ENCODE measurements at places on chromosomes 4 and X.

GRCh38 chrX:154417157-154417556 lies 5.8 kb downstream of the TAFAZZIN start:
- no peak for DNase-seq

GRCh38 chrX:12901486-12901885 lies 4.9 kb upstream of the TLR8 start:
- DNase-seq: peak; percentile 37

GRCh38 chrX:17814557-17814956 lies 46.5 kb downstream of the RAI2 start:
- no peak for DNase-seq

DNA sequence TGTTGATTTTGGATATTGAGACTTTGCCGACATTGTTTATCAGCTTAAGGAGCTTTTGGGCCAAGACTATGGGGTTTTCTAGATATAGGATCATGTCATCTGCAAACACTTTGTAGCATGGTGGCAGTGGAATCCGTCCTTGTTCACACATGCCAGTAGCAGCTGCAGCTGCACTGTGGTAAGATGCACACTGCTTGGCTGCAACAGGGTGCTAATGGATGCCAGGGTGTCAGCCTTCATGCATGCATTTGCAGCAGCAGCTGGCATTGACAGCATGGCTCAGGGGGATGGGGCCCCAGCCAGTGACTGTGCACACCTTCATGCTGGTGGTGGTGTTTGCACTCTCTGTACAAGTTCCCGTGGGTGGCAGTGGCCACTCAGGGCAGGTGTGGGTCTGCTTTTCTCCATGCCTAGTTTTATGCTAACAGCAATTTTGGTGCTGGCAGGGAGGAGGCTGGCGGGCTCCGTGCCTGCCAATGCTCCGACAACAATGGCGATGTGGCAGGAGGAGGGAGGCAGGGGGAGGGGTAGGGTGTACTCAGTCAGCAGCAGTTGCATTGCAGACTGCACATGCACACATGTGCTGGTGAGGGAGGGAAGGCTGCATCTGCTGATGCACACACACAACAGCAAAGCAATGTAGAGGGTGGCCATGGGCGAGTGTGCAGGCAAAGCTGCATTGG lies 37.5 kb downstream of the BEX3 start:
- DNase-seq: no peak

- DNase-seq: no peak
Observed at GRCh38 chr4:2624782-2625530, 88.5 kb downstream of the FAM193A start.

DNA sequence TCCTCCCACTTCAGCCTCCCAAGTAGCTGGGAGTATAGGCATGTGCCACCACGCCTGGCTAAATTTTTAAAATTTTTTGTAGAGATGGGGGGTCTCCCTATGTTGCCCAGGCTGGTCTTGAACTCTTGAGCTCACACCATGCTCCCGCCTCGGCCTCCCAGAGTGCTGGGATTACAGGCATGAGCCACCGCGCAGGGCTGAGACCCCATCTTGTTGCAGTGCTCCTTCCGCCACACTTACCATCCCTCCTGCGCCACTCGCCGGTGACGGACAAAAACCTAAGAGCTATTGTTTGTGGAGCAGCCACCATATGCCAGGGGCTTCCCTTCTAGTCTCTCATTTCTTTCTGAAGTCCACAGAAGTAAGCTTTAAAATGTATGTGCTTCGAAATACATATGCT lies 34.5 kb downstream of the NSG1 start:
- DNase-seq: no peak

GRCh38 chr4:48767055-48767929 lies 12.8 kb downstream of the FRYL start:
- DNase-seq: no peak

GRCh38 chrX:20437683-20438082 lies 171.0 kb upstream of the RPS6KA3 start:
- no peak for DNase-seq

DNA sequence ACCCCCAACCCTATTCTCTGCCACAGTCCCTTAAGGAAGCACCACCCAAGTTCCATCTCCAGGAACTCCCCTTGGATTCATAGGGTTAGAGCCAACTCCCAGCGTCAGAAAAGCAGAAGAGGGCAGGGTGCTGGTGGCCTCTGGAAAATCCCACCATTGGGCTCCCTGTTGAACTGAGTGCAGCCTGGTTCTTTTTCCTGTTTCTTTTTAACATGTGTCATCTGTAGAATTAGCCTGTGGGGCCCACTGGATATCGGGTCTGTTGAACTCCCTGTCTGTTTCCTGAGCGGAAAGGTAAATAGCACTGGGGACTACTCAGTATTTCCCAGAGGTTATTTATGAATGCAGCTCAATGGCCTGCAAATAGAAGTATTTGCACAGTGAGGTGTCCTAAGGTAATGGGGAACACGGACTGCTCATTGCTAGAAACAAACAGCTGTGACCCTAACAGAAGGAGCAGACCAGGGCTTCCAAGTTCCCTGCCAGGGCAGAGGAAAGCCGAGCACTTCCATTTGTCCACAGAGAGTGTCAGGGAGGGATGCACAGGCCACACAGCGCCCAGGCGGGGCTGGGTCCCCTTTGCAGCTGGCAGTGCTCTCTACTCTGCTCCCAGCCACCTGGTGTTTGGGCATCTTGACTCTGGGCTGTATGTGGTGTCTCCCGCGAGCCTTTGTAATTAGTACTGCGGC lies 102.6 kb downstream of the FHDC1 start:
- DNase-seq: no peak

DNA sequence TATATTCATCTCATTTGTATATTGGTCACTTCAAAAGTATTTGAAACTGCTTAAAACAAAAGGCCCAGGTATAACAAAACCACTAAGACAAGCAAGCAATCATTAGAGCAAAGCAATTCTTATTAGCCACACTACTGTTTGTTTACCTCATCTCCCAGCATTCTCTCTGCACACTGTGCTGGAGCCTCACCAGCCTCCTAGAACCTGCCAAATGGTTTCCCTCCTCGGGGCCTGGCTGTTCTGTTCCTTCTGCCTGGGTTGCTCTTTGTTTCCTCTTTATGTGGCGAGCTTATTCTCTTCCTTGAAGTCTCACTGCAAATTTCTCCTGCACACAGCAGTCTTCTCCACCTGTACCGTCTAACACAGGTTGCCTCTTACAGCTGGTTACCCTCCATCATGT lies 67.5 kb upstream of the MND1 start:
- no peak for DNase-seq

DNA sequence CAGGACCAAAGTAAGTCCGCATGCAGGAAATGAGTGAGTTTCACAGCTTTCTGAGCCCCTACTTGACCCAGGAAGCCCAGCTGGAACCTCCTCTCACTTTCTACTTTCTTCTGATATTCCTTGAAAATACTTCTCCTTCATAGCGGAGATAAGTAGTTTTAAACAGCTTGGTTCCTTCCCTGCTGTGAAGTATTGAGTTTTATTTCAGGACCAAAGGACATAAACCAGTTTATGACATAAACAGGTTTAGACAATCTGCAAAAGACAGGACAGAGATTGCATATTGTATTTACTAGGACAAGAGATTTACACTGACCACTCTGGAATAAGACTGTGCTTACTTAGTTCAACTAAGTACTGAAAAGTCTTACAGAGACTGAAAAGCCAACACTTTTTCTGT lies 54.8 kb downstream of the PAGE2 start:
- DNase-seq: no peak

DNA sequence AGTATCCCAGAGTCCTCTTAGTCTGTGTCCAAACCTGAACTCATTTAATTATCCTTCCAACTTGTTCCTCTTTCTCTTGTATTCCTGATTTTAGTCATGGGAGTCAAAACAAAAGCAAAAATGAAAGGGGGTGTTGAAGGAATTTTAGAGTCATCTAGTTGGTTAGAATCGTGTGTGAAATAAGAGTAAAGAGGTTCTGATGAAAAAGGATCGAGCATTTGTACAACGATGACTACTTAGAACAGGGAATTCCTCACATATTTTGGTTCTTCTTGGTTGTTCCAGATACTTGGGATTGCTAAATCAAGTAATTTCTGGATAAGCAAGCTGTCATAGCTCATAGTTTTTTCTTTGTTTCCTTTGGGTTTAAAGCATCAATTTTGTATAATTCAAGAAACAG lies 194.4 kb downstream of the BCOR start:
- no peak for DNase-seq

DNA sequence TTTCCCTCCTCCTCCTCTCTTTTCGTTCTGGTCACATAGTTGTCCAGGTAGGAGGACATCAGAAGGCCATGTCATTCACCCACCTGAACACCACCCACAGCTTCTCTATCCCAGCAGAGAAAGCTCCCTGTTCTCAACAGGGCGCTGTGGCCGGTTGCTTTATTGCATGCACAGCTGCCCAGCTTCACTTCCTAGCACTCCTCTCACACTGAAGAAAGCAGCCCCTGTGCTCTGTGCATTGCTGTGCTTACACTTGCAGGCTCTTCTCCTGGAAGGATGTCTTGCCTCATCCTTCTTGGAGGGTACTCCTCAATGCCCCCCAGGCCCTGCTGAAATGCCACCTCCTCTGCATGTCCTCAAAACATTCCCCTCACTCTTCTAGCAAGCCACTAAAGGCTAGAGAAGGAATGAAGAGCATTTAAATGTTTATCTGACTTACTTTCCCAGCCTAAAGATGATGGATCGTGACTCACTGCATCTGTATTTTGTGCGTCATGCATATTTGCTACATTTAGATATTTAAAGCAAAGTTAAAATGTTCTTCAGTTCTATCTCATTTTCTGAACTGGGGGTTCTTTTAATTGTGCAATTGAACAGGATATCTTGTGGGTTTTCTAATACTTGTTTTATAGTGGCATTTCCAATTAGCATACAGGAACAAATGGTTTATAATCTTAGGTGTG lies 186.4 kb upstream of the PUDP start:
- DNase-seq: no peak

DNA sequence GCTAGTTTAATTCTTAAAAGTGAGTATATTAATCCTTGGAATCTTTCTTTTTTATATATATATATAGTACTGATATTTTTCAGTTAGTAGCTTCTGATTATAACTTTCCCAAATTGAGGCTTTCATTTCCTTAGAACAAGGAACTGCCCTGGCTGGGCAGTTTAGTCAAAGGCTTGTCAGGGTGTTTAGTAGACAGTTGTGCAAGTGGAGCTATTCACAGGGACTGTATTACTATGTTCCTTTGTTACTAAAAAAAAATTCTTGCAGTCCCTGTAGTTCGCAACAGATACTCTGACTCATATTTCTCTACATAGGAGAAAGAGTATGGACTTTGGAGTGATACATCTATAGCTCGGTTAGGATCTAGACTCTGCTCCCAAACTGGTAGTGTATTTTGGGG lies 20.8 kb downstream of the USO1 start:
- no peak for DNase-seq

DNA sequence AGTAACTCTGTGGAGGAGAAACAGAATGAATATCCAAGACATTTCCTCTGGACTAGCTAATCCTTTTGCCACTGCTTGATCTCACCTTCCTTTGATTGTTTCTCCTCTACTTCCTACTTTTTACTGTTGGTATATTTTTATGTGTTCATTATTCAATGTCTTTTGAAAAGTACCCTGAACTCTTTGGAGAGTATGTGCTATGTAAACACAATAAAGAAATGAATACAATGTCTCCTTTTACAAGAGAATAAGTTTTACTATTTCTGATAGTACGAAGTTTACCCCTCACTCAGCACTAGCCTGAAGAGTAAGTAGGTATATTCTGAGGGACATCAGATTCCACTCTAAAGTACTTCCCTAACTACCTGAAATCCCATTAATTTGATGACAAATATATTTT lies 19.9 kb downstream of the CLDN2 start:
- DNase-seq: no peak

DNA sequence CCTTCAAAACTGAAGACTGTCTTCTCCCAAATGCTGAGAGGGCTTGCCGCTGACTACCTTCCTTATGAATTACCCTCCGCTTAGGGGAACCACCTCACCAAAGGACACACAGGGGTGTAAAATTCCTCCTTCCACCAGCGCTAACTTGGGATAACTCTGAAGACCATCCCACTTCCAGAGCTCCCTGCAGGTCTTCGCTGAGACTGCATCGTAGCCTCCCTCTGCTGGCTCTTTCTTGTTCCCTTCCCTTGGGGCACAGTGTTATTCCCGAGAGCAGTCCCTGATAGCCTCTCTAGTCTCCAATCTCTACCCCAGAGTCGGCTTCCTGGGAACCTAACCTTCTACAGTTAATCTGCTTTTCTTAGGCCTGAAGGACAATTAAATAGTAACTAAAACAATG lies 725.5 kb upstream of the ATOH1 start:
- no peak for DNase-seq

- no peak for DNase-seq
Observed at GRCh38 chr4:19317377-19317776, 934.3 kb upstream of the SLIT2 start.

- DNase-seq: no peak
Observed at GRCh38 chr4:112735474-112735951, 98.6 kb downstream of the LARP7 start.

GRCh38 chr4:188161167-188161566 lies 21.9 kb downstream of the TRIML1 start:
- DNase-seq: no peak

DNA sequence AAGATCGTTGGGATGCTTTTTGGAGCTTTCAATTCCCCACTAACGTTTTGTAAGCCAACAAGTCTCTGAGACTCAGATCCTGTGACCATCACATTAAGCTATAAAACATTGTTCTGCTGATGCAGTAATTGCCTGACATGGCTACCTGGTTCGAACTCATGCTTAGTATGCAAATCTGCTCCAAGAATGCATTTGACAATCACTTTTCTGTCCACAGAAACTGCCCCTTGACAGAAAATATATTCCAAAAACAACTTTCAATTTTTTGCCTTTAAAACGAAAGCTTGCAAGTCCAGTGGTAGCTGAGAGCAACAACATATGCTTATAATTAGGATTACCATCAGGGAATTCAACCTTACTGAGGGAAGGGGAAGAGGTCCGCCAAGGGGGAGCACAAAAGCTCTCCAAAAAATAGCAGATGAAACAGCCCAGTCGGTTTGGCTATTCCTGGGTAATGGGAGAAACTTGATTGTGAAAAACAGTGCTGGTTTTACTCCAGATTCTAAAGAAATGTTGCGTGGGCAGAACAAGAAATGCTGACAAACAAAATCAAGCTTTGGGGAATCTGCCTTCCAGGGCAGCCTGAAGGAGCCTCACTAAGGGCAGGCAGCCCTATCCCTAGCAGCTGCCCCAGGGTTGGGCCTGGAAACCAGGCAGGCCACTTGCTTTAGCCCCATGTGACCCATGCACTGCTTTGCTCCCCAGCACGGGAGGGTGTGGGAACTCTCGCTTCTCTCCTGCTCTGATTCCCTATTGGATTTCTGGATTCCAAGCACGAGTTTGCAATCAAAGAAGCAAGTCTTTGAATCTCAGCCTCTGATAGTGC lies 160.7 kb upstream of the LDB2 start:
- no peak for DNase-seq

DNA sequence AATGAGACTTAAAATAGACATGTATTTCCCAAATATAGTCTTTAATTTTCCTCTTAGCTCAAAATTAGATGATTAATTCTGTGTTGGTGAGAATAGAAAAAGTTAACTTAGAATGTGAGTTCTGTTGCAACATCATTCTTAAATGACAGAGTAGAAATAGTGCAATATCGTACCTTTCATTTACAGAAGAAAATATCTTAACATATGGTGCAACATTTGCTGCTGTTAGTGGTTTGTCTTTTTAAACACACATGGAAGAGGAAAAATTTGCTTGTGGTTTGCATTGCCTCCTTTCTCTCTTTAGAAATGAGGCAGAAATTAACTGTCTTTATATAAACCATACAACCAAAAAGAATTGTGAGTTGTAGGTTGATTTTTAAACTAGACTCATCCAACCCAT lies 39.3 kb upstream of the FHDC1 start:
- DNase-seq: no peak

Data from activated T-cell treated with anti-CD3 and anti-CD28 coated beads for 48 hours (primary cell).